ENCODE measurements at places on chromosomes 2 and 18. TPM values are rescaled to one million over a fixed set of nuclear protein-coding genes. Genes with fewer than 3 reads are reported as not detected.

Gene GALNT5
- polyA plus RNA-seq = 15.3 TPM

GRCh38 chr2:5530011-5530696 lies 162.0 kb upstream of the SOX11 start:
- DNase-seq = peak; percentile 61

DNA sequence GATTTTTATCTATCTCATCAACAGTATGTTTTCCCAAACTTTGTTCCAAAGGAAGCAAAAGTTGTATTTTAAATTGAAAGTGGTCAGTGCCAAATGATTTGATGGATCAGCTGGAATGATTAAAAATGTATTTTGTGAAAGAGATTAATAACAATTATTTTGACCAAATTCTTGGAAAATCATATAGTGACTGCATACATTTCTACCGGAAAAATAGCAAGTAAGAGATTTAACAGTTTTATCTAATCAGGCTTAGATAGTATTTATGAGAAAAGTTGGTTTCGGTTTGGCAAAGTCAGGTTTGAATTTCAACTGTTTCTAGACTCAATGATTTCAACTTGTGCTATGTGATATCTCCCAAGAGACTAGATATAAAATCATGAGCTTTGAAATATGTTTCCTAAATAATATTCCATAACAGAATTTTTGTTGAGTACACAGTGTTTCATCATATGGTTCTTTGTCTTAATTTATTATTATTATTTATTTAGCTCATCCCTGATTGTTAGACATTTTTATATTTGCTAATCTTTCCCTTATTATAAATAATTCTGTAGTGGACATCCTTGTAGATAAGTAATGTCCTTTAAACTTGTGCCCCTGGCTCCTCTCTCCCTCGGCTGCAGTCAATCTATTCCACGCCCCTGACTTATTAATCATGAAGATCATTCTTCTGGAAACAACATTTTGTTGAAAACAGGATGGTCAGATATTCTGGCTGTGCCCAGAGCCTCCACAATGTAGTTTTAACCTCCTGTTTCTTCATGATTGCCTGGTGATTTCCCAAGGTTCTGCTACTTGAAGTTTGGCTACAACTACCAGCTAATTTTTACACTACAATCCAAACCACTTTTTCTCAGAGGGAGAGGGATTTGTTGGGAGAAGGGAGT lies 520.7 kb upstream of the TCF4 start:
- DNase-seq = no peak

- no peak for DNase-seq
These were observed 128.9 kb upstream of the ITGB6 start for GRCh38 chr2:160328811-160329527.

GRCh38 chr2:127194447-127194846 lies 25.7 kb downstream of the CYP27C1 start:
- no peak for DNase-seq

DNA sequence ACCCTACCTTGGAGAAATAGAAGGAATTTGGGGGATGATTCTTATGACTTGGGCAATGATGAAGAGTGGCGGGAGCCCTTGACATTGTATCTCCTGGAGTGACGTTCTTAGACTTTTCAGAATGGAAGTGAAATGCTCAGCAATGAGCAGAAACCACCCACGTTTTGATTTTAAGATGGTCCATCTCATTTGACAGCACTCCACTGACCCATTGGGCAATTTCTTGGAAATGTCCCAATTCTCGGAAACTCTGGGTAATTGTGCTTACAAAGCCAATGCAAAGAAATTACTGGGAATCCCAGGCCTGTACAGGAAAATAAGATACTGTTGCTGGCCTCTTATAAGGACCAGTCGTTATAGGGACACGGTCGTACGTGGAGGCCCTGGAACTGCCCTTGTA lies 170.0 kb upstream of the COPS8 start:
- no peak for DNase-seq

- DNase-seq = peak; percentile 66
These were observed 151.3 kb downstream of the ZFP36L2 start for GRCh38 chr2:43075054-43075593.

DNA sequence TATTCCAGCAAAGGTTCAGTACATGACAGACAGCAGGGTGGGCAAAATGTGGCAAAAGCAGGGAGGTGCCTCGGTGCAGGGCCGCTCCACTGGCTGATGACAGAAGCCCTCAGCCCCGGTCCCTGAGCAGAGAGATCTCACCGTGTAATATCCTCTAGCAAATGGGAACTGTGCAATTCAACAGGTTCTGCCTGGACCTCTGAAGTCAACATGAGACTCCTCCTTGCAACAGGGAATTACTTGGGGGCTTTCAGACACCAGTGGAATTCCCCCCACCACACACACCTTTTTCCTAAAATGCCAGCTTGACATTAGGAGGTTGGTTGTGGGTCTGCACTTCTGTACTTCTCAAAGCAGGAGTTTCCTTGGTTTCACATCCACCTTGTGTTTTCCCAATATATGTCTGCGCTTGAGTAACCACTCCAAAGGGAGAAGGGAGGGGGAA lies 50.8 kb downstream of the SPRED2 start:
- DNase-seq = no peak

DNA sequence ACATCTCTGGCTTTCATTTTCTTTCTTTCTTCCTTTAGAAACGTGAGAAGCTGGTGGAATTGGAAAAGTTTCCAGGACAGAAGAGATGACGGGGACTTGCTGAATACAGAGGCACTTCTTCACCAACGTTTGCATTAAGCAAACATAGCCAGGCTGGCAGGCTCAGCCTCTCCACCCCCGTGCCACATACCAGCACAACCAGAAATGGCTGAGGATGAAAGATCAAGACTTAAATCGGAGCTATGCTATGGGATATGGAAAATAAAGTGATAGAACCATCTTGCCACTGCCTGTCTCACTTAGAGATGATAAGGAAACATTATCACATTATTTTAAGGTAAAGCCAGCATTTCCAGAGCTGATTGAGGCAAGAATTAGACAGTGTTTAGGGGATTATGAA lies 483.3 kb downstream of the BCL11A start:
- no peak for DNase-seq

Data from SK-N-SH (cell line).